A673 (cell line): ENCODE measurements at places on chromosomes 12 and 14. TPM values are rescaled to one million over a fixed set of nuclear protein-coding genes. Genes with fewer than 3 reads are reported as not detected.

Gene PTHLH
- total RNA-seq: 1.5 and 2.4 TPM in 2 replicates

Gene RDH12
- total RNA-seq: not detected in 2 replicates

Gene TGM1
- total RNA-seq: 1.5 and 3.5 TPM in 2 replicates

Gene SLC8B1
- 8.2 and 10.7 TPM in 2 replicates for total RNA-seq

Gene CCDC175
- total RNA-seq: 0.47 TPM in 1 of 2 replicates, not detected in the other

Gene KIF26A
- total RNA-seq: 11.5 and 16.0 TPM in 2 replicates

Gene KRT71
- total RNA-seq: not detected in 2 replicates

Gene CFAP54
- total RNA-seq: 0.71 and 1.5 TPM in 2 replicates

DNA sequence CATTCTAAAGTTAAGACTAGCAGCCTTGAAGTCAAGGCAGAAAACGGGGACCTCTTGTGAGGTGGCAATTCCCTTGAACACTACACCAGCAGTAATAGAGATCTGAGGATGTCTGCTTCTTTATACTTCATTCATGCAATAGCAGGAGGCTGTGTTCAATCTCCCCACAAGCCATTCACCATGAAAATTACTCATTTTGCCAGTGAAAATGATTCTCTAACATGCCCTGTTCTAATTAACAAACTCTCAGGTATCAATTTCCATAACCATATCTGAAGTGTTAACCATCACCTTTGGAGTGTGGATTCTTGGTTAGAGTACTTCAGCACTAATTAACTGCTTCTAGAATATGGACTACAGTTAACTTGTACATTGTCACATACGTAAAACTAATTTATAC is 3.4 kb upstream of the GLIPR1 start:
- DNase-seq: no peak

GRCh38 chr12:9866860-9867269 is 2.3 kb downstream of the CLEC2B start:
- DNase-seq: no peak

DNA sequence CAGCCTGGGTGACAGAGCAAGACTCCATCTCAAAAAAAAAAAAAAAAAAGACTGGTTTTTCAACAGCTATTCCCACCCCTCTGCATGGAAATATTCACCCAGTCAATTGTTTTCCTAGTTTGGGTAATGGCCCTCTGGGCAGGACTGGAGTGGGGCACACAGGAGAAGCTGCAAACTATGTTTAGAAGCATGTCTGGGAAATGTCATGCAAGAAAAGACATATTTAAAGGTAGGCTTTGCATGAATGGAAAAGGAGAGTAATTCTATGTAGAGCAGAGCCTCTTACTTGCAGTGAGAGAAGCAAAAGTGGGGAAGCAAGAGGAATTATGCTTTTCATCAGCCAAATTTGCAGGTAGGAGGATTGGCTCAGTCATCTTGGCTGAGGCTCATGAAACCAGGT is 276.5 kb upstream of the PLEKHG7 start:
- DNase-seq: no peak

GRCh38 chr12:56165369-56165768 is 7.2 kb downstream of the MYL6 start:
- no peak for DNase-seq

- no peak for DNase-seq
These were observed 47.1 kb downstream of the IL31 start for GRCh38 chr12:122126713-122127597.

DNA sequence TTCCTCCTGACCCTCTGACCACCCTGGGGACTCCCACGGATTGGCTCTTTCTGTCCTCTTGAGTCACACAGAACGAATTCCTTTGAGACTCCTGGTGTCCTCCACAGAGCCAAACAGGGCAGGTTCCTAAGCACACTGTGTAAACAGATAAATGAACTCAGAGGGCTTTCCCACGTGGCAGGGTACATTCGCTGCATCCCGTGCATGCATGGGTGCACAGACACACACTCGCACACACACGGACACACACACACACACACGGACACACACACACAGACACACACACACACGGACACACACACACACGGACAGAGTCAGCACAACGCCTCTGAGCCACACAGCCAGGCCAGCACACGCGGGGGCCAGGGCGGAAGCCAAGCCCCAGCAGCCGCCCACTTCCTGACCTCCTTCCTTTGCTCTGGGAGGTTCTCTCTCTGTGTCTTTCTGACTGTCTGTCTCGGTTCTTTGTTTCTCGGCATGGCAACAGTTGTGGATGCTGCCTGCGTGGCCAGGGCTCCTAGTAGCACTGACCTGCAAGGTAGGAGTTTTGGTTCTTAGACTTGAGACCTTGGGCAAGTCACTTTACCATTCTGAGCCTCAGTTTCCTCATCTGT is 706 bp downstream of the CRACR2A start:
- DNase-seq: no peak

DNA sequence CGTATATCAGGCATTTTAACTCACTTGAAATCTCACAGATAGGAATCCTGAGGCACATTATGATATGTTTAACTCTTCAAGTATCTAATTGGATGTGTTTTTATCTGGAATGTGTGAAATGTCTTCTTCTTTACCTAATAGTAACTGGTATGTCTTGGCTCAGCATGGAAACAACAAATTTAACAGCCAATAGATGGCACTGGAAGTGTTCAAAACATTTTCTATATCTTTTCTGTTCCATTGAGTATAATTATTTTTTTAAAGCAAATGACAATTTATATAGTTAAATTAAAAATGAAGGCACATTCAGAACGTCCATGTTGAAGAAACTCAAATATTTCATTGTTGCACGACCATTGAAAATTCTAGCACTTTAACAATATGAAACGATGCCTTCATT is 164.6 kb upstream of the SLC16A7 start:
- DNase-seq: no peak

- DNase-seq: no peak
These were observed 10.3 kb upstream of the CD27 start for GRCh38 chr12:6434205-6435140.

DNA sequence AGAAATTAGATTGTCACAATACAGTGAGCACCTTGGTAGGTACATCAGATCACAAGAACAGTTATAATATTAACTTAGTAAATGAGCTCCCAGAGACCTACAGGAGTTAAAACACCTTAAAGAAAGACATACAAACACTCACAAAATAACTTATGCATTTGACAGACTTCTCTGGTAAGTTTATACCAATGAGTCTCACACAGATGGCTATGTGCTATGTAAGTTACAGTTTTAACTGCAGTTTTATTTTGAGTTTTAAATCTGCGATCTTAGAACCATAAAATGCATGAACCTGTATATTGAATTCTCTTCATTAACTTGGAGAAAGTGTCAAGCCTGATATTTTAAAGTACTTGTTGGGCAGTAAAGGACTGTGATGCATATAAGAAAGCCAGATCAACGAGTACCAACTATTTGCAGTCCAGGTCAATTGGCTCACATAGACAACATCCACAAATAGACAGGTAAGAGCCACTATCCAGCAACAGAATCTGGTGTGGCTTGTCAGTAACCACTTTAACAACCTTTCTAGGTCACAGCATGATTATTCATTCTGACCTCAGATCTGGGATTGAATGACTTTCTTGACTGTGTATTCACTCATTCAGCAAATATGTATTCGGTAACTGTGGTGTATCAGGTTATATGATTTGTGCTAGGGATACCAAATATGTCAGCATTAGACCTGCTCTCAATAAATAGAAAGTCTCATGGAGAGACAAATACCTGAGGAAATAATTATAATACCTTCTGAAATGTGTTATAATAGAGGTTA is 856.6 kb upstream of the MGAT4C start:
- DNase-seq: no peak

- no peak for DNase-seq
These were observed 137.4 kb downstream of the AEBP2 start for GRCh38 chr12:19576506-19577280.

- no peak for DNase-seq
These were observed 29.1 kb upstream of the APOF start for GRCh38 chr12:56391721-56392120.

DNA sequence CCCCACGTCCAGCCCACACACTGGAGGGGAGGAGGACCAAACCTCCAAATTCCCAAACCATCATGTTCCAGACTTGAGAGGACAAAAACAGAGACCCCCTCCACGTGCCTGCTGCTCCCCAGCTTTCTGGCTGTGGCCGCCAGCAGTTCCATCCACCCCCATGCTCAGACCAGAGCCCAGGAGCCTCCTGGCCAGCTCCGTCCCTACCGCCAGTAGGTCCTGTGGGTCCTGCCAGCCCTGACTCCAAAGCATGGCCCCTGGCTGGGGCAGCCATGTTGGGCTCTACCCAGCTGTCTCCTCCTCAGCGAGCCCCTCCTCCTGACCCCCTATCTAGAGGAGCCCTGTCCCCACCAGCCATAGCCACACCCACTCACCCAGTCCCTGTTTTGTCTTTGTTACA is 227.3 kb upstream of the RTL1 start:
- DNase-seq: no peak

GRCh38 chr12:70985850-70986249 is 65.3 kb upstream of the PTPRR start:
- no peak for DNase-seq

DNA sequence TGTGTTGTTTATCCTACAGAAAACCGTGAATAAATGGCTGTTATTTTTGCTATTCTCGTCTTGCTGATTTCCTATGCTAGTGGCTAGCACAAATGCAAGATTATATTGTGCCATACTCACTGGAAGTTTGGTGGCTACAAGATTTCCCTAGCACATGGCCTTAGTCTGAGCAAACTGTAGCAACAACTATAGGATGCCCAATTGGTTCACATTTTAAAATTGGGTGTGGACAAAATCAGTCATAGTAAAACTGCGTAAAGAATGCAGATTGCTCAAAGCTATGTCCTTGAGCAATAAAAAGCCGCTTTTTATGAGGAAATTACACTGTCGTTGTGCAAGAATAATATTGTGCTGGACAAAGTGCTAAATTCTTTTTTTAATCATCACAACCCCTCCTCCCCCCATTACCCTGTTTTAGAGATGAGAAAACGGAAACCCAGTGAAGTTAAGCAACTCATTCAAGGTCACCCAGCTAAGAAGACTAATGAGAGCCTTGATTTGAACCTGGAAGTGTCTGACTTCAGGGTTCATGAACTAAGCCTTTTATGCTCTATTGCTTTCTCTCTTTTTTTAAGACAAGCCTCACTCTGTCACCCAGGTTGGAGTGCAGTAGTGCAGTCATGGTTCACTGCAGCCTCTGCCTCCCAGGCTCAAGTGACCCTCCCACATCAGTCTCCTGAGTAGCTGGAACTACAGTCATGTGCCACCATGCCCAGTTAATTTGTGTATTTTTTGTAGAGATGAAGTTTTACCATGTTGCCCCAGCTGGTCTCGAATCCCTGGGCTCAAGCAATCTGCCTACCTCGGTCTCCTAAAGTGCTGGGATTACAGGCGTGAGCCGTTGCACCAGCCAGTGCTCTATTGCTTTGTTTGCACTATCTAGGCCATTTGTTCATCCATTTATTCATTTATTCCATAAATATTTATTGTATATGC is 73.6 kb downstream of the SRGAP1 start:
- peak; percentile 88 for DNase-seq

DNA sequence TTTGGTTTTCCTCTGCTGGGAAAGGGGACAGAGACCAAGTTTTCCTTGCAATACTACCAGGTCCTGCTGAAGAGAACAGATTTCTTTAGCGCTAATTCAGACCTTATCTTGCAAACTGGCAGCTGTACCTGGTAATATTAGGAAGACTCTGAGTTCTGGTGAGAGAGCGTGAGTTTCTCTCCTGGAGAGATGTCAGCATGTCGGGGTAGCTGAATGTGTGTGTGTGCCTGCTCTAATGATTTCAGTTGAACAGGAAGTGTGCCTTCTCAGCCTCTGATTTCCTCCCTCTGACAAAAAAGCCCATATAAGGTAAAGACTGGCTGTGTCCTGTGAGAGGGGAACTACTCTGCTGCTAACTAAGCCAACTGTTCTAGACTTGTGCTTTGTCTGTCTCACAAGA is 10.3 kb upstream of the ERP27 start:
- DNase-seq: peak; percentile 87

DNA sequence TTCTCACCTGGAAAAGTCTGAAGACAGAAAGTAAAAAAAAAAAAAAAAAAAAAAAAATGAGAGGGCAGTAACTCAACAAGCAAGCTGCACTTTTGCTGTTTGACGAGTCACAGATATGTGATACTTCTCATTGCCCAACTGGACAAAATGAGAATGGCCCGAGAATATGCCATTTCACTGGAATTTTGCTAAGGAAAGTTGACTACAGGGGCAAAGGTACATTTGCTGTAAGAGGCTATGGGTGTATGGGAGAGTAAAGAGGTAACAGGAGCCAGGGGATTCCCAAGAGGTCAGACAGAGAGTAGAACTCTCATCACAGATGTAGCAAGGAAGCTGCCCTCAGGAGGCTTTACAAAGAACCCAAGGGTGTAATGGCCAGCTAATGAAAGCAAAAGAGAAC is 22.9 kb downstream of the KIF21A start:
- no peak for DNase-seq

DNA sequence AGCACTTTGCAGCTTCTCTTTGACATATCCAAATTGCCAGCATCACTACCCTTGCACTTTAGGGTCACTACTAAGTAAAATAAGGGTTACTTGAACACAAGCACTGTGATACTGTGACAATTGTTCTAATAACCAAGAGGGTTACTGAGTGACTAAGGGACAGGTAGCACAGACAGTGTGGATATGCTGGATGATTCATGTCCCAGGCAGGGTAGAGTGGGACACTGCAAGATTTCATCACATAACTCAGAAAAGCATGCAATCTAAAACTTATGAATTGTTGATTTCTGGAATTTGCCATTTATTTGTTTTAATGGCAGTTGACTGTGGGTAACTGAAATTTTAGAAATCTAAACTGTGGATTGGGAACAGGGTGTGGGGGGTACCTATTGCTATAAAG is 218.8 kb downstream of the KITLG start:
- DNase-seq: no peak

DNA sequence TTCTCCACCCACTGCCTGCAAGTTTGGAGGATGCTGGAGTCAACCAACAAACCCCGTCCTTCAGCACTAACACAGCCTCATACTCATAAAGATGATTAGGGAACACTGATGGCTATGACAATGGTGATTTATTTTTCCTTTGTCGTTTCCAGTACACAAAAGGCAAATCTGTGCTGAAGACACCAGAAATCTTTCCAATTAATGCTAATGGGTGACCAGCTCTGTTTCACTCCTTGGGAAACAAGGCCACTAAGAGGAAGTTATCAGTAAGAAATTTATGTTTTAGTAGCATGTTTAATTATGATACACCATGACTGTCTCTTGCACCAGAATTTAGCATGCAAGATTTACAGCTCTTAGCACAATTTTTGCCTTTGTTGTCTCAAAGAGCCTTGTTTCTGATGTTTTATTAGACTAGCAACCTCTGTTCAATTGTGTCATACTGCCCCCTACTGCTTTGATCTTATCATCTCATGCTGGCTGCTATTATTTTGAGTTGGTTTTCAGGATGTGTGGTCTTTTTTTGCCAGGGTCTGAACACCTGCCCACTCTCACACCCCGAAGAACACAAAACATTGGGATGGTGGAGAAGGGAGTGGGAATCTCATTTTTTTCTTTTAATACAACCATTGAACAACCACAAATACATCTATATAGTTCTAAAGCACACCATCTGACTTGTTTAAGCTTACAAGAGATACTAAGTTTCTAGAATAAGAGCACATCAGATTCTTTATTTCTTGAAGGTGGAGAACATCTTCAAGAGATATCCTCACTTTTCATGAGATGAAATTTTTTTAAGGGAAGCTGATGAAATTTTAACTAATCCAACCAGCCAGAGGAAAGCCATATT is 160.9 kb downstream of the SPTSSA start:
- DNase-seq: peak; percentile 67

- DNase-seq: no peak
These were observed 163.0 kb upstream of the FOXG1 start for GRCh38 chr14:28603606-28604005.

- no peak for DNase-seq
These were observed 94.6 kb downstream of the TMEM30B start for GRCh38 chr14:61186341-61187195.
